ENCODE measurements at places on chromosomes 4 and X. TPM values are rescaled to one million over a fixed set of nuclear protein-coding genes. Genes with fewer than 3 reads are reported as not detected.

Gene TCEAL7
- total RNA-seq: not detected

Gene SAGE1
- not detected for total RNA-seq

Gene DDIT4L
- total RNA-seq: 0.95 TPM

Gene RLIM
- total RNA-seq: 42.0 TPM

Gene MSANTD1
- total RNA-seq: 0.43 TPM

Gene INPP4B
- 46.1 TPM for total RNA-seq

Gene AWAT2
- not detected for total RNA-seq

Gene SPANXA2
- total RNA-seq: not detected

DNA sequence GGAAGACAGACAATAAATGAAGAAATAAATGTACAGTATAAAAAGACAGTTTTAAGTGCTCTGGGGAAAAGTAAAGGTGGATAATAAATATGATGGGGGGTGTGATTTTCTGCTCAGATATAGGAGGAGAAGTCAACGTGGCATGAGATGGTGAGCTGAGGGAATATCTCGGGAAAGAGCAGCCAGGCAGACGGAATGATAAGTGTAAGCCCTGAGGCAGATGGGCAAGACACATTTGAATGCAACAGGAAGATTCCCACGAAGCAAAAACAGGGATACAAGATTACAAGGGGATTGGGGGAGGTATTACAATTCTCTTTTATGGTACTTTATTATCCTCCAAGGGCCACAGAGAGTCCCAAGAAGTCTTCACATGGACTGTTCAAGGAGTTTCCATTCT, 11.1 kb downstream of the ANXA3 start:
- no peaks in the 10 kb centered on the region for H3K36me3 ChIP-seq
- no peak overlapping the region for H3K4me3 ChIP-seq
- no peaks in the 10 kb centered on the region for H3K27me3 ChIP-seq
- no peaks in the 10 kb centered on the region for H3K4me1 ChIP-seq
- H3K27ac ChIP-seq: no peak overlapping the region

- peaks cover 71% of the 10 kb centered on the region for H3K4me1 ChIP-seq
- no peak overlapping the region for H3K4me3 ChIP-seq
- peak overlapping the region; percentile 21 for H3K27ac ChIP-seq
- DNase-seq: no peak
- no peaks in the 10 kb centered on the region for H3K27me3 ChIP-seq
- H3K36me3 ChIP-seq: peaks cover 44% of the 10 kb centered on the region
Observed at GRCh38 chr4:139312552-139313332, 10.5 kb upstream of the NDUFC1 start.

- H3K4me1 ChIP-seq: no peaks in the 10 kb centered on the region
- H3K27me3 ChIP-seq: no peaks in the 10 kb centered on the region
- H3K4me3 ChIP-seq: no peak overlapping the region
- no peak overlapping the region for H3K27ac ChIP-seq
Observed at GRCh38 chrX:78693012-78693411, 33.9 kb upstream of the RTL3 start.

DNA sequence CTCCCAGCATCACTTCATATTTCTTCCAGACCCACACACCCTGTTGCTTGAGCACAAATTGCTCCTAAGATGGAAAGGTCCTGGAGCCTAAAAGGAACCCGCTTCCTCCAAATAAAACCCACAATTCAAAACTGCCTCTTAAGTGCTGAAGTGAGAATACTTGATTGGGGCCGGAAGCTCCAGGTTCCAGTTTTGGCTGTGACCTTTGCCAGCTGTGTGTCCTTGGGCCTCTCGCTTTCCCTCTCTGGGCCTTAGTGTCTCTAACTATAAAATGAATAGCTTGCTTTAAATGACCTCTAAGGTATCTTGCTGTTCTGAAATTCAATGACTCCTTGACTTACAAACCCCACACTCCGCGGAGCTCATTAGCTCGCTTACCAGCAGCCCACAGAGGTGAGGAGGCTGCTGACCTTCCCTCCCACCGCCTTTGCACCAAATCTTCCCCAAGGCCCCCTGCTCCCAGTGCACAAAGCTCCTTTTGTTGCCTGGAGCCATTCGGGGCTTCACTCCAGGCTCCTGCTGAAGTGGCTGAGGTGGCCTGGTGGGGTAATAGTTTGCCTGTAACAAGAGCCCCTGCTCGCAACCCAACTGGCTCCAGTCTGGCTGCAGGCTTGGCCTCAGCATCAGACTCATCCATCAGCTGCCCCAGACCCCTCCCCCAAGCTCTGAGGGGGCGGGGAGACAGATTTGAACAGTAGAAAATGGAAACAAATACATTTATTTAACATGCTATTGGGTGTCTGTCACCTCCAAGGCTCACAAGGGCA, 21.8 kb downstream of the STARD8 start:
- DNase-seq: no peak
- H3K36me3 ChIP-seq: no peaks in the 10 kb centered on the region
- H3K27ac ChIP-seq: no peak overlapping the region
- no peaks in the 10 kb centered on the region for H3K4me1 ChIP-seq
- H3K27me3 ChIP-seq: no peaks in the 10 kb centered on the region

DNA sequence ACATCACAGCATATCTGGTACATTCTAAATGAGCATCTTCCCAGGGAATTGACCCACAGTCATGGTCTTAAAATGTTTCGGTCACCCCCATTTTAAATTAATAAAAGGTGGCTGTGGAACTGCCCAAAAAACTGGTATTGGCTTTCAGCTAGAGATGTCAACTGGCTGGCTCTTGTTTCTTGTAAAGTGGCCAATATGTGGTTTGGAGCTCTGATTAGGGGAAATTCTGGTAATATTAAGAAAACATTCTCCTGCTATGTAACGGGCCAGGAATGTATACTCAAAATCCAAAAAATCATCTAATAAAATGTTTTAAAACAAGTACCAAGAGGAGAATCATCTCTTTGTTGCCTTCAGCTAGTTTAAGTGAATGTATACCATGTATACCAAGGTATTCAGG, 62.0 kb upstream of the VCX2 start:
- H3K27me3 ChIP-seq: no peaks in the 10 kb centered on the region
- H3K27ac ChIP-seq: no peak overlapping the region
- H3K36me3 ChIP-seq: no peaks in the 10 kb centered on the region
- no peak for DNase-seq
- H3K4me1 ChIP-seq: no peaks in the 10 kb centered on the region

DNA sequence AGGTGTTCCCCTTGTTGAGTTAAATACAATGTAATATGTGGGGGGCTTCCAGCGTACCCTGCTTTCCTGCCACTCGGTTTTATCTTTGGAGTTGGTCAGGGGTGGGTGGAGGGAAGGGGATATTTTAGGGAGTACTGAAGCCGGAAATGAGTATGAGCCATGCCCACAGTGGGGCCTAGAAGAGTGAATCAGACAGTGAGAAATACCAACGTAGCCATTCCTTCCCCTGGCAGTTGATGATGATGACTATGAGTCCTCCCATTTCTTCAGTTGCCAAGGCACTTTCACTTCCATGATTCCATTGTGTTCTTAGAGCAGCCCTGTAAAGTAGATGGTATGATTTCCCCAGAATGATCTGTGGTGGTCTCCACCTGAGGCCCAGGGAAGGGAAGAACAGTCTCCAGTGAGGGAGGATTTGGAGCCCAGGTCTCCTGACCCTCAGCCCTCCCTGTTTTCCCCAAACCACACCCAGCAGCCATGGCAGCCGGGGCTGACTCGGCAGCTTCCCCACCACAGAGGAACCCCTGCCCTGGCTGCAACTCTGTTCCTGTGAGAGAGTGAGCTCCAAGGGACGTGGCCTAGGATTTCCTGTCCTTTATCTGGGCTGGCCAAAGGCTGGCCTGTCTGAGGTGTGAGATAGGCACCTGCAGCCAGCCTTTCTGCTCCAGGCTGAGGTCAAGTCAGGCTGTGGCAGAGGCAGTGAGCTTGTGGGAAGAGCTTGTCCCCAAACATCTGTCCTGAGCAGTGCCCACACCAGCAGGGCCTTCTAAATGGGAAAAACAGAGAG, 52.7 kb downstream of the STARD8 start:
- no peak overlapping the region for H3K27ac ChIP-seq
- H3K4me3 ChIP-seq: no peak overlapping the region
- no peak for DNase-seq
- peaks cover 7% of the 10 kb centered on the region for H3K27me3 ChIP-seq

GRCh38 chr4:41015016-41015675, 199.2 kb downstream of the APBB2 start:
- H3K27ac ChIP-seq: no peak overlapping the region
- H3K27me3 ChIP-seq: no peaks in the 10 kb centered on the region
- H3K4me3 ChIP-seq: no peak overlapping the region

GRCh38 chr4:59540311-59540710, 1659.8 kb upstream of the ADGRL3 start:
- H3K27me3 ChIP-seq: no peaks in the 10 kb centered on the region
- H3K27ac ChIP-seq: no peak overlapping the region
- no peaks in the 10 kb centered on the region for H3K36me3 ChIP-seq

DNA sequence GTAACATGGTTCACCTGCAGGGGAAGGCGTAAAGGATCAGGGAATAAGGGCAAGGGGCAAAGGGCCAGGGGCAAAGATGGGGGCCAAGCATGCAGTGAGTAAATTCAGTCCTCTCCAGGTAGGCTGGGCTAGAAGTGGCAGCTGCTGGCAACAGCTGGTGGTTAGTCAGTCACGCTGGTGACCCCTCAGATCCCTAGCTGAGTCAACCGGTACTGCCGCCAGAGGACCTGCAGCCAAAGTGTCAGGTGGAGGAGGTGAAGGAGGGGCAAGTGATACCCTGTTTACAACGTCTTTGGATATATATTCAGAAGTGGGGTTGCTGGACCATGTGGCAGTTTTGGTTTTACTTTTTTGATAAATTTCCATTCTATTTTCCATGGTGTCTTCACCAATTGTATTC, 24.6 kb upstream of the NAP1L2 start:
- no peak overlapping the region for H3K4me3 ChIP-seq
- no peak overlapping the region for H3K27ac ChIP-seq
- H3K36me3 ChIP-seq: no peaks in the 10 kb centered on the region
- no peak for DNase-seq

- no peak overlapping the region for H3K4me3 ChIP-seq
- H3K27me3 ChIP-seq: no peaks in the 10 kb centered on the region
- no peak overlapping the region for H3K27ac ChIP-seq
- H3K36me3 ChIP-seq: peaks cover 14% of the 10 kb centered on the region
Observed at GRCh38 chr4:98873059-98873458, 55.9 kb downstream of the EIF4E start.

DNA sequence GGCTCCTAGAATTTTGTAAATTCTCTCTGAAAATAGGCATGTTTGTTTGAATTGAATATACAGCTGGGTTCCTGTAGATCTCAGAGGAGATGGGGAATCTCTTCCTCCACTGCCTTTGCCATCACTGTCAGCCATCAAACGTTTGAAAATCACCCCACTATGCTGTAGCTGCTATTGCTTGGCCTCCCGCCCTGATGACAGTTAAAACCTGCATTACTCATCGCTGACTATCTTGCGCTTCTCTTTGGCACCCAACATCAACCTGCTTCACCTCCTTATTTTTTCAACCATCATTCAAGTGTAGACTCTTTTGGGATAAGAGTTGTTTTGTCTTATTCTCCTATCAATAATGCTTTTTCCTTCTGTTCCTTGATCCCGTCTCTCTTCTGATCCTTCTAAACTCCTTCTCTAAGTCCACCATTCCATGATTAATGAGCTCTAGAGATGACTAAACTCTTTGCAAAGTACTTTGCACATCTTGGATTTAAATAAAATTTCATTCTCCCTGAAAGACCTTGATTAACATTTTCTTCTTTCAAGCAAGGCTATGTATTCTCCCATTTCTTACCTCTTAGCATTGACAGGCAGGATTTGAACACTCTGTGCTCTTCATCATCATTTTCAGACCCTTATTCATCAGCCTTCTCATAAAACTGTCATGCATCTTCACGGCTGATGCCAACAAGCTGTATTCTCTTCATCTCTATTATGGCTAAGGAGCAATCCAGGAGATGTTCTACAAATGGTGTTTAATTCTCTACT, 133.0 kb downstream of the SNCA start:
- no peaks in the 10 kb centered on the region for H3K27me3 ChIP-seq
- no peaks in the 10 kb centered on the region for H3K36me3 ChIP-seq
- no peak overlapping the region for H3K4me3 ChIP-seq
- no peak overlapping the region for H3K27ac ChIP-seq

GRCh38 chr4:177860171-177860570, 417.9 kb upstream of the AGA start:
- H3K36me3 ChIP-seq: no peaks in the 10 kb centered on the region
- no peak overlapping the region for H3K4me3 ChIP-seq
- no peaks in the 10 kb centered on the region for H3K27me3 ChIP-seq
- DNase-seq: no peak
- H3K27ac ChIP-seq: no peak overlapping the region

DNA sequence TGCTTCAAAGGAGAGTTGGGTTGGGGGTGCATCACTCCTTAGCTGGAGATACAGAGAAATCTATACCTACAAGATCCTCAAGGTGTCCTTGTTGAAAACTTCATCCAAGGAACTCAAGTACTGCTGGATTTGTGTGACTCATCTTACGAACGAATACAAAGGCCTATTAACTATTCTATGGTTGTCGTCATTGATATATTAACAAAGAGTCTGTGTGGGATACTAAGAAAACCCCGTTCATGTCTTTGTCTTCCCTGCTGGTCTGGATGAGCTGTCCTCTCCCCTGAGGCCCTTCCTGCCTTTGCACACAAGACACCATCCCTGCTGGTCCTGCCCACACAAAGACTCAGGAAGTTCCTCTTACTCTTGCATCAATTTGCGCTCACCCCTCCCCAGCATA, 54.9 kb upstream of the IRF2 start:
- no peak for DNase-seq
- peaks cover 48% of the 10 kb centered on the region for H3K4me1 ChIP-seq
- H3K4me3 ChIP-seq: no peak overlapping the region
- H3K27ac ChIP-seq: no peak overlapping the region
- peaks cover 3% of the 10 kb centered on the region for H3K36me3 ChIP-seq
- H3K27me3 ChIP-seq: no peaks in the 10 kb centered on the region

- H3K27me3 ChIP-seq: no peaks in the 10 kb centered on the region
- H3K36me3 ChIP-seq: peaks cover 3% of the 10 kb centered on the region
- no peak overlapping the region for H3K4me3 ChIP-seq
- H3K4me1 ChIP-seq: no peaks in the 10 kb centered on the region
- no peak overlapping the region for H3K27ac ChIP-seq
Observed at GRCh38 chrX:72634331-72634730, 61.7 kb upstream of the HDAC8 start.

DNA sequence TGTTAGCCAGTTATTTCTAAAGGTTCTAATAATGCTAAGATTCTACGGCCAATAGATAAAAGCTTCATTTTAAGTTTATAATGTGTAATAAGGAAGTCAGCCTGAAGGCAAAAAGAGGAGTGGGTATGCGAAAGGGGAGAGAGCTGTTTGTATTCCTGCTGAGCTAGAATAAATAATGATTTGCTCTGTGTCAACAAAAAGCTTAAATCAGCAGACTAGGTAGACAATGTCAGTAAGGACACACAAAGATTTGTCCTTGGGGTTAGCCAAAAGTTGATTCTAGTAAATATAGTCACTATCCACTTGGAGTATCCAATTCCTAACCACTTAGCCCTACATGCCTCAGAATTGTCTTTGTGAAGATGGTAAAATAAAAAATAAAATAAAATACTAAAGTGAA, 90.3 kb upstream of the GRIA3 start:
- H3K36me3 ChIP-seq: no peaks in the 10 kb centered on the region
- H3K4me3 ChIP-seq: no peak overlapping the region
- H3K27ac ChIP-seq: no peak overlapping the region
- H3K27me3 ChIP-seq: no peaks in the 10 kb centered on the region

Data from activated CD8-positive, alpha-beta T cell treated with anti-CD3 and anti-CD28 coated beads for 36 hours (primary cell).